ENCODE measurements at places on chromosomes 6 and 20.
A peak's percentile ranks its signal among the peaks of the same experiment; 100 is the strongest.

DNA sequence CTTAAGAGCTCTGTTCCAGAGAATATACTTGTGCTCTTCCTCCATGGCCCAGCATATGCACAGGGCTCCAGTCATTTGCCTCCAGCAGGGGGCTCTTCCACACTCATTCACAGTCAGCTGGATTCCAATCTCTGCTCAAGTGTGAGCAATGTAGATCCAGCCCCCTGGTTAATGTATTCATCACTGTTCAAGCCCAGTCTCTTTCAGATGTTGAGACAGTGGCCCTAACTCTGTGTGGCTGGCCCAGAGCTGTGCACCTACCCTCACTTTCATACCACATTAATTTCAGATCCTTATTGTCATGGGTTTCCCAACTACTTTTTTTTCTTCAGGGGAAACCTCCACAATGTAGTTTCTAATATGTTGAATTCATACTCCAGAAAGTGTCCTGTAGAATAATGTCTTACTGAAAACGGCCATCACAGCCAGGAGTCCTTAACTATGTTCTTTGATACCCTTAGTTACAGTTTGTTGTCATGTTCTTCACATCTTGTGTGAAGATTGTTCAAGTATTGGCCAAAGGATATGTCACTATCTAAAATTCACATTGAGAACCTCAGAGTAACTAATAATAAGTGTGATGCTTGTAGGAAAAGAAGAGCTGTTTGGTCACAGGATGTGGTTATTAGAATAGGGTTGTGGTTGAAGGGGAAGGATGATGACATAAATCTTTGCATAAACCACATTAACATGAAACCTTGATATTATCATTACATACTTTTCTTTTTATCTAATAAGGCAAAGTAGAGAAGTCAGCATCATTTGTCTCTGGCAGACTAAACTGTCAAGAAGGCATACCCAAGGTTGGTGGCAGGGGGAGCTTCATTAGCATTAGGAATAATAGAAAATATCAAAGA lies 14.4 kb upstream of the HLA-DQA1 start:
- DNase-seq, result no peak

DNA sequence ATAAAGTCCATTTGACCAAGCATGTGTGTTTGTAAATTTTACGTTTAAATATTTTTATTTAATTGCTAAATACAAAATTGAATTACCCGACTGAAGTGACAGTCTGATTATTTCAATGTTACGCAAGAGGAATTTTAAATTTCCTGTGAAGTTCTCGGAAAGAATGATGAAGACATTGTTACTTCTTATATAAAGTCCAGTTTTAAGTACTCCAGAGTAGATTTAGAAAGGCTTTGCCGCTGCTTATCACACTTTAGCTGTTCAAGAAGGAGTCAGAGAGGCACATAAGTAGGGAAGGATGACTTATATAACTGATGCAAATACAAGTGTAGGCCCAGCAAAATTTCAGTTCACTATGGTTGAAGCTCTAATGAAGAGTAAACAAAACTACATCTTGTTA lies 265.1 kb upstream of the CITED2 start:
- no peak for DNase-seq

DNA sequence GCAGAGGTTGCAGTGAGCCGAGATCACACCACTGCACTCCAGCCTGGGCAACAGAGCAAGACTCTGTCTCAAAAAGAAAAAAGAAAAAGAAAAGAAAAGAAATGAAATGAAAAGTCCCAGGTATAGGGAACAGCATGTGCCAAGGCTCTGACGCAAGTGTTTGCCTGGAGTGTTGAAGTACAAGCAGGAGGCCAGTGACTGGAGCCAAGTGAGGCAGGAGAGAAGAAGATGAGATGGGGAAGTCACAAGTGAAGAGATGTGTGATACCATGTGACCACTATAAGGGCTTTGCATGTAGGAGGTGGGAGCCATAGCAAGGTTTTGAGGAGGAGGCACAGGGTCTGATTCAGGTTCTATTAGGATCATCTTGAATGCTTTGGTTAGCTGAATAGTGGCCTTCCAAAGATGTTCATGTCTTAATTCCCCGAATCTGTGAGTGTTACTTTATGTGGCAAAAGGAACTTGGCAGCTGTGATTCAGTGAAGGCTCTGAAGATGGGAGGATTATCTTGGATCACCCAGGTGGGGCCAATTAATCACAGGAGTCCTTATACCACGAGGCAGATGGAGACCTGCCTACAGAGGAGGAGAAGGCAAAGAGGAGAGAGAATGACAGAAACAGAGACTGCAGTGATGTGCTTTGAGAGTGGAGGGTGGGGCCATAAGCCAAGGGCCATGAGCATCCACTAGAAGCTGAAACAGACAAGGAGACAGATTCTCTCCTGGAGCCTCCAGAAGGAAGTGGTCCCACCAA lies 91.1 kb upstream of the PTPN1 start:
- no peak for DNase-seq

DNA sequence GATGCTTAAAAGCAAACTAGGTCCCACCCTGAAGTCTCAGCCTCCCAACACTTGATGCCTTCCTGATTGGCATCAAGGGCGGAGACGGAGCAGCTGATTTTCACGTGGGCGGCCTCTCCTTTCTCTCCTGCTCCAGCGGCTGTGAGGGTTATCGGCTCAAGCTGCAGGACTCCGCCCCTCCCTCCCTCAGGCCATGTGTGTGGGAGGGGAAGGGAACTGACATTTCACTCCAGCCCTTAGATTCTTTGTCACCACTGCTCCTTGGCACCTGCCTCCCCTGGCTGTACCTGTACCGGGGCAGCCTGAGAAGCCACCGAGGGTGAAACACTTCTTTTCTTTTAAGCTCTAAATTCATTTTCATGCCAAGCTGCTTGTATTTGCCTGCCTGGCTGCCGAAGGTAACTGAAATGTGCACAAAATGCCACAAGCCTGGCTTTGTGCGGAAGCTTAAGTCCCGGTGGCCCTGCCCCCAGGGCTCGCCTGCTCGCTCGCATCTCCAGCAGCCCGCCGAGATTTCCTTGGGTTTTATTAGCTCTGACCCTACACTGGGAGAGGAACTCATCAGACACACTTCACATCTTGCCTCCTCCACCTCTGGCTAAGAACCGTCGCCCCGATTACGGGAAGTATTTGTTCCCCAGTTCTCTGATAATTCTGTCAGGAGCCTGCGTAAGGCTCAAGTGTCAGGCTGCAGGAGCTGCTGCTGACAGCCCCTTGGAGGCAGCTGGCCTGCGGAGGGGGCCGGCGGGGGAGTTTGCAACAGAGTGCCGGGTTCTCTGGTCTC lies 9.6 kb upstream of the CPNE5 start:
- no peak for DNase-seq

- no peak for DNase-seq
These were observed 10.7 kb downstream of the ZNF165 start for GRCh38 chr6:28090917-28091586.

DNA sequence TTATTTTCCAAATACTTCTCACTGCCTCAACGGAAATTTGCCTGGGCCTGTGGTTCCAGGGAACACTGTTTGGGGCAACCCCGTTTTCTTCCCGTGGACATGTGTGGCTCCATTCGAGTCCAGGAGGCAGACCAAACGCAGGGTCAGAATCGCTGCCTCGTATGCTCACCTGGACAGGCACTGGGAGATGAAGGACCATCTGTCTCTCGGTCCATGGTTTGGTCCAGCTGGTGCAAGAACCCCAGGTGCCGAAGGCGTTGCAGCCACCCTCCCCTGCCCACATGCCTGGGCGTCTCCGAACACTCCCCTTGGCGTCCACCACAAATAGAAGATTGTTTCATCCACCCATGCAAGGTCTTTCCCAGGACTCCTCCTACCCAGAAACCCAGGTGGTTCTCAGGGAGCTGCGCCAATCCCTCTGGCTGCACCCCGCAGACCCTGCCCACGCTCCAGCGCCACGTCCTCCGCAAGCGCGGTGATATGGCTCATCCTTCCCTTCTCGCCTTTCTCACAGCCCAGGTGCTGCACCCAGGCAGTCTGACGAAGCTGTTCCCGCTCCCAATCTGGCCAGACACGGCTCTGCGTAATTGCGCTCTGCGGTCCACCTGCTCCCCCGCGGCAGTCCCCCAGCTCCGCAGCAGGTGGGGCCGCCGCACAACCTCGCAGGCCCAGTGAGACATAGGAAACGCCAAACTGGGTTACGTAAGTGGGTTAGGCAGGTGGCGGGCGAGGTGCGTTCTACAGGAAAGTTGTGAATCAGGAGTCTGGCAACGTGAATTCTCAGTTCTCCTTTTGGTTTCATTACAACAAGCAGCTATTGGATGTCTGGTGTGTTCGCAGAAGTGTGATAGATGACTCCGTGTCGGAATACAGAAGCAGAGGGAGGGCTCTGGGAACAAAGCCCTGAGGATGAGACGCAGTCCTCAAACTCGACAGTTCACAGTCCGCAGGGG lies 146.2 kb upstream of the ECI2 start:
- DNase-seq, result peak; percentile 76

- no peak for DNase-seq
These were observed 247.7 kb upstream of the FAM83B start for GRCh38 chr6:54598787-54599313.

- no peak for DNase-seq
These were observed 267.8 kb upstream of the IRAK1BP1 start for GRCh38 chr6:78599526-78599925.

GRCh38 chr20:18263723-18264122 lies 24.6 kb upstream of the ZNF133 start:
- no peak for DNase-seq

DNA sequence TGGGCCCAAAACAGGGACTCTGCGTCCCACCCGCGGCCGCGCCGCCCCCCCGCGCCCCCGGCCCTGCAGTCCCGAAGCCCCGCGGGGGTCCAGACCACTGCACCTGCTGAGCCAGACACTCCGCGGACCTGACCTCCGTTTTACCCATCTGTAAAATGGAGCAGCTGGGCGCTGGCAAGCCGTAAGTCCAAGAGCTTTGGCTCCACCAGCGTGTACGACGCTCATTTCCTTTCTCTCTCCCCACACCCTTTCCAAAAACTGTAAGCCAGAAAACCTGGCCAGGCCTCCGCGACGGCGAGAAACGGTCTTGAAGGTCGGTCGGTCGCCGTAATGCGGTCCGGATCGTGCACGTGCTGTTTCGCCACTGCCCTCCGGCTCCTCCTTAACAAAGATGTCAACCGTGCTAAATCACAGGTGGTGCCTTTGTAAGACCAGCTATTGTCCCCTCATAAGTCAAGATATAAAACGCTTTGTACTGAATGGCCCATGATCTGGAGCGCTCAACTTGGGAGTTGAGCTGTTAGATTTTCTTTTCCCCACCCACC lies 7.8 kb upstream of the NR2E1 start:
- DNase-seq, result peak; percentile 26

- no peak for DNase-seq
These were observed 490.7 kb upstream of the SULF2 start for GRCh38 chr20:48276021-48276342.

- no peak for DNase-seq
These were observed 140.3 kb upstream of the SULF2 start for GRCh38 chr20:47925593-47925992.

DNA sequence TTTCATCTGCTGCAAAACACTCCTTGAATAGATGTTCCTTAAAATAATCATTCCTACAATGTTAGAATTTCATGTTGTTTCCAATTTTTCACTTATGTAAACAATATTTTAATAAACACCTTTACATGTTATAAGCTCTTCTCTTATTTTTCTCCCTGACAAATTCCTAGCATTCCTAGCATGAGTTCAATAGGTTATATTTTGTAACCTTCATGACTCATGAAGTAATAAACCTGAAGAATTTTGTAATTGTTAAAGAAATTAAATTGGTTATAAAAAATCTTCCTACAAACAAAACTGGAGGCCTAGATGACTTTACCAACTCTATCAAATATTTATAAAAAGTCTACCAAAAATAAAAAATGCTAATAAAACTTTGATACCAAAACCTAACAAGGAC lies 66.3 kb downstream of the NT5E start:
- DNase-seq, result no peak

- DNase-seq, result peak; percentile 98
These were observed 402.9 kb upstream of the RUNX2 start for GRCh38 chr6:44925100-44925739.

- peak; percentile 56 for DNase-seq
These were observed at the start of gene SAMD5 for GRCh38 chr6:147508042-147508865. Gene SAMD5, plus strand, starts transcription at chr6:147508690. Its CDS starts 239 bp downstream, at chr6:147508929.

DNA sequence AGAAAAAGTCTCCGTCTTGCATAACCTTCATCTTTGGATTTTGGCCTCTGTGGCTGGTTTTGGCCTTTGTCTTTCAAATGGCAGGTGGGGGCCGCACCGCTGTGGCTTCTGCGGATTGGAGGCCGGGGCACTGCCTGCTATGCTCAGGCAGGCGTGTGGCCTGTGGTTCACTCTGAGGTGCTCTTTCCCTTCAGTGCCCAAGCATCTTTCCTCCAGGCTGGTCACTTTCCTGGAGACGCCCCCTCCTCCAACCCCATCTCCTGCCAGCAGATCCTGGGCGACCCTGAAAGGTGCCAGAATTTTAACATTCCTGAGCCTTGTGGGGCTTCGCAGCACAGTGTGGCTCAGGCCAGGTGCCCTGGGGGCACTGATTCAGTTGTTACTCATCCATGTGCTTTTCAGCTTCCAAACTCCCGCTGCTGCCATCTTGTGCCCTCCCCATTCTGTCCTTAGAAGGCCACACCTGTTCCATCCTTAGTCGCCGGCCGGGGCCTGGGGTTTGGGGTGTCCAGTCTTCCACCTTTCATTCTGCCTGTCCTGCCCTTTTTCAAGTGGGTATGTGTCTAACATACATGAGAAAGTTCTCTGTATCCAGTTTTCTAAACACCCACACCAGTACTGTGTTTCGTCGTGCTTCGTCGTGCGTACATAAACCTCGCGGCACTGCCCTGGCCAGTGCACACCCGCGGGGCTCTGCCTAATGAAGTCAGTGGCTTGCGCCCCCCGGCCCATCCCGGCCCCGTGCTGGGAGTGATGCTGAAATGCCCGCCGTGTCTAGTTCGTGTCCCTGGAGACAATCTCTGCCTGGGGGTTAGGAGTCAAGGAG lies 12.1 kb downstream of the SS18L1 start:
- no peak for DNase-seq

DNA sequence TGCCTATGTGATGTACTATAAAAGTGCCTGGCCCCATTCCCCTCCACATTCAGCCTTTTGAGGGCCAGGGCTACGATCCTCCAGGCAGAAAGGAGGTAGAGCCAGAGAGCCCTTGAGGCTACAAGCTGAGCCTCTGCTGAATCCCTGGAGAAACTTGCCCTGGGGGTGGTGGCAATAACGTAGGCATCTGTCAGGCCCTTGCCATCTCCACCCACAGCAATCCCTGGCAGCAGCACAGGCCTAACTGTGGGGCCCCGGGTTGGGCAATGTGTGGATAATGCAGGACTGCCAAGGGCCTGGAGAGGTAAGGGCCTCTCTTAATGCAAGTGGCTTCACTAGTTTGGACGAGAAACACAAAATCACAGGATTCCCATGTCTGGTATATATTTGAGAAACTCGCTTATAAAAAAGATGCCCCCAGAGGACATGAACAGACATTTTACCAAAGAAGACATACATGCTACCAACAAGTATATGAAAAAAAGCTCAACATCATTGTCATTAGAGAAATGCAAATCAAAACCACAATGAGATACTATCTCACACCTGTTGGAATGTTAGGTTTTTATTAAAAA lies 99.0 kb downstream of the QRSL1 start:
- no peak for DNase-seq

- no peak for DNase-seq
These were observed 517.5 kb downstream of the PREX1 start for GRCh38 chr20:48310305-48310704.

- no peak for DNase-seq
These were observed 285.4 kb upstream of the FLRT3 start for GRCh38 chr20:14622796-14623195.

Data from NCI-H748 treated with DMSO at 0.1 percent for 48 hours (cell line).